ENCODE measurements at places on chromosomes 2 and 18.

DNA sequence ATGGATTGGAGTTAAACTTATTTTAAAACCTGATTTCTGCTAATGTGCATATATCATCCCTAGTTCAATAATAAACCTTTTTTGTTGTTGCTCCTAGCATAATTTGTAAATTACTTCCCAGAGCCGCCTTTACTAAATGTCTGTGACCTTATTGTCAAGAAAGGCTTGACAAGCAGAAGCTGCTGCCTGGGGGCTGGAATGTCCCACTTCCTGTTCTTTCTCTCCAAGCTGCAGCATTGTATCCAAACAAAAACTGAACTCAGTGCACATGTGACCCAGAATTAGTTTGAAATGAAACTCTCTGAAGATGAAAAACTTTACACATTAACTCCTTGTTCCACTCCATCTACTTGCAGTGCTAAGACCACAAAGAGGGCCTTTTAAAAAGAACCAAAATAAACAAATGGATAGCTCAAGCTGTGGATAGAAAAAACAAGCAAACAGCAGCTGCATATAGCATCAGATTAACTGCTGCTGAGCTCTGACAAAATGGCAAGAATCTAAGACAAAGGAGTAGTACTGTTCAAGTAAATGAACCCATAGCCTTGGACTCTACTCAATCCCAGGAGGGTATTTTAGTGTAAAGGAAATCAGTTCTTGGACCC, 99.8 kb upstream of the NEUROD1 start:
- DNase-seq = no peak

GRCh38 chr2:22002066-22002465, 878.3 kb downstream of the TDRD15 start:
- no peak for DNase-seq

DNA sequence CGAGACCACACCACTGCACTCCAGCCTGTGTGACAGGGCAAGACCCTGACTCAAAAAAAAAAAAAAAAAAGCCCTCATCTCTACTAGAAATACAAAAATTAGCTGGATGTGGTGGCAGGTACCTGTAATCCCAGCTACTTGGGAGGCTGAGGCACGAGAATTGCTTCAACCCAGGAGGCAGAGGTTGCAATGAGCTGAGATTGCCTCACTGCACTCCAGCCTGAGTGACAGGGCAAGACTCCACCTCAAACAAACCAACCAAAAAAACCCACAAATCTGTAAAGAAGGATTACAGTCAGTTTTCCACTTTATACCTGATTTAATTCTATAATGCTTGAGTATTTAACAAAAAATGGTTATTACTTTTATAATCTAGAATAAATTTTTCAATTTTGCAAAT, 9.7 kb downstream of the DARS1 start:
- DNase-seq = no peak

- DNase-seq = no peak
Observed at GRCh38 chr2:67616749-67617148, 219.6 kb downstream of the ETAA1 start.

- peak; percentile 83 for DNase-seq
Observed at GRCh38 chr18:58863539-58864145, 1.0 kb upstream of the ZNF532 start.

DNA sequence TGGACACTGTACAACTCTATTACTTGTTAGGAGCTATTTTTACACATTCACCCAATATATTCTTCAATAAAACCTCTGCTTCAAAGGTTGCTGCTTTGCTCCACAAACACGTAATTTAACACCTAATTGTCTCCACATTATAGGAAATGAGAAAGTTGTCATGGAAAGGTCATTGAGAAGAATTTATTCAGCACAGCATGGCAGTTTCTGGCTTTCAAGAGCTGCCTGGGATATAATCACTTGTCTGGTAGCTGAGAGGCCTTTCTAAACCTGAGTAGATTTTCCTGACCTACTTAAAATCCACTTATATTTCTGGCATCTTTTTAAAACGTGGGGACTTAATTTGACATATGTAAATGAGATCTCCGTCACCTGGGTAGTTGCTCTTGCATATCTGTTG, 216.1 kb downstream of the ZNF804A start:
- DNase-seq = no peak

All from H7 (cell line).